GM18507 (cell line): ENCODE measurements at places on chromosomes 1 and 21.

DNA sequence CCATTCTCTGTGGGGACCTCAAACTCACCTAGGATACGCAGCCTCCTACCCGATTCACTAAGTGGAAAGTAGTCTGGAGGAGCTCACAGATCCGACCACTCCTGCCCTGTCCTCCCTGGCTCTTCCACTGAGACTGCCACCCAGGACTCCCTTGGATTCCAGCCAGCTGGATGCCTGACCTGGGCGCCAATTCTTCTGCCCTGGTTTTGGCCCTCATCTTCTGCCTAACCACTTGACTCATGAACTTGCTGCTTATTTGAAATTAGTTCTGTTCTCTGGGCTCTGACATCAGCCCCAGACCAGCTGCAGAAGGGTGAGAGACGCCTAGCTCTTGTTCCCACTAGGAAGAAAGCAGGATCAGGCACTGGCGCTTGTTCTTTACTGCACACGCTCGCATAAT, 48.9 kb downstream of the SLC35D1 start:
- DNase-seq, result no peak

DNA sequence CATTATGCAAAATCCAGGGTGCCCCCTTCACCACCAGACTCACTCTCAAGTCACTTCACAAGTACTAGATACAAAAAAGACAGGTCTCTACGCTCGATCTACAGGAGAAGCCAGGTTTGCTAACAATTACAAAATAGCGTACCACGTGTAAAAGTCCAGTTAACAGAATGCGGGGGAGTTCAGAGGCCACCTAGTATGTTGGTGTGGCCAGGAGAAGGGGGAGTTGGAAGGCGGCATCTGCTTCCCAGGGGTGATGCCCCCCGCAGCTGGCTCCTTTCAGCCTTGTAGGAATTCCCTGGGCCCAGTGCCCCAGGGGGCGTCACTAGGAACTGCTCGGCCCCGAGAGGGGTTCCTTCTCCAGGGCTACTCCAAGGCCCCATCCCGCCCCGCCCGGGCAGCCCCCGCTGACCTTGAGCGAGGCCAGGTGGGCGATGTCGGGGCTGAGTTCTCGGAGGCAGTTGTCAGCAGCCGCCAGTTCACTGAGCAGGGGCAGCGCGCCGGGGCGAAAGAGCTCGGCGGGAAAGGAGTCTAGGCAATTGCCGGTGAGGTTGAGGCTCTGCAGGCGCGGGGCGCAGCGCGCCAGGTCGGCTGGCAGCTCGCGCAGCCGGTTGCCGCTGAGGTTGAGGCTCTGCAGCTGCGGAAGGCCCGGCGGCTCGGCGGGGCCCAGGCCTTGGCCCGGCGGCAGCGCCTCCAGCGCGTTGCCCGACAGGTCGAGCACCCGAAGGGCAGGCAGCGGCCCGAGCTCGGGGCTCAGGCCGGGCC, 664 bp downstream of the LRRC47 start:
- no peak for DNase-seq

GRCh38 chr21:41752231-41752681, 14.6 kb downstream of the RIPK4 start:
- DNase-seq, result no peak

DNA sequence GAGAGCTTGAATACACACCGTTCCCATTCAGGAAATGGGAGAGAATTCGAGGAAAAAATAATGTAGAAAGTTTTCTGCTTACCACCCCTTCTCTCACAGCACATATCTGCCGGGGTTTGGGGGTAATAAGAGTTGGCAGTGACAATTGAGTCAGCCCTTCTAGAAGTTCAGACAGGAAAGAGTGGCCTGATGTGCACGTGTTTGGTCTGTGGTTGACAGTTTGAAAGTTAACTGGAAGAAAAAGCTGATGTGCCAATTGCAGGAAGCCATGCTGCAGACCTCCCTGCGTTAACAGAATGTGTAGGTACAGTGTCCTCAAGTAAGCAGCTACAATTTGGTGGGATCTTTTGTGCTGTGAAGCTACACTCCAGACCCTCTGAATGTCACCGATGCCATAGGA, 50.9 kb downstream of the DHX9 start:
- DNase-seq, result no peak

DNA sequence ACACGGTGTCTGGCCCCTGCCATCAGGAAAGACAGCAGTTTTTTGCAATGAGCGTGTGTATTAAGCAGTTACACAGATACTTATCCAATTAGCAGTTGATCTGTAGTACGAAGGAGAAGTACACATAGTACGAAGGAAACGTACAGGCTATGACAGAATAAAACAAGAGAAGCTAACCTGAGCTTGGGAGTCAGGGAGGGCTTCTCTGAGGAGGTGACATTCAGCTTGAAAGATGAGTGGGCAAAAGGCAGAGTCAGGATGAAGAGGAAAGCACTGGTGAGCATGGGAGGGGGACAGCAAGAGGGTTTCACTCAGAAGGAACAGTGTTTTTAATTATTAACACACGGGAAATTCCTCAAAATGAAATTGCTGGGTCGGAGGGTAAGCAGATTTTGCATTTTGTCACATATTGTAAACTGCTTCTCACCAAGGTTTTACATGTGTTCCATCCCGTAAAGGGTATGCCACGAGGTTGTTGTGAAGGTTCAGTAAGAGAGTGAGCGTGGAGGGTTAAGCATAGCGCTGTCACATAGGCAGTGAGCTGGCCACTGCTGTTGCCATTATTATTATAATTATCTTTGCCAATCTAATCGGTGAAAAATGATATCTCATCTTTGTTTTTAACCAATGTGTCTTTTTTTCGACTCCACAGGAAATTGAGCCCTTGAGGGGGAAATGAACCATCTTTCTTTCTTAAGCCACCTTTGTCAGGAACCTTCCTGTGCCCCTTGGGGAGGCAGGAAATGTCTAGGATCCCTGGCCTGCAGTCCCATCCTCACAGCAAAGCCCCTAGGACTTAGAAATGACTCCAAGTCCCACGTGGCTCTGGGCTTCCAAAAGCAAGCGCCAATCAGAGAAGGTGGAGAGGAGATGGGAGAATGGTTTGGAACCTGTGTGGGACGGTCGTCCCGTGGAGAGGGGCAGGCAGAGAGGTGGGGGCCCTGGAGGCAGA, 47.3 kb upstream of the POU3F1 start:
- no peak for DNase-seq

DNA sequence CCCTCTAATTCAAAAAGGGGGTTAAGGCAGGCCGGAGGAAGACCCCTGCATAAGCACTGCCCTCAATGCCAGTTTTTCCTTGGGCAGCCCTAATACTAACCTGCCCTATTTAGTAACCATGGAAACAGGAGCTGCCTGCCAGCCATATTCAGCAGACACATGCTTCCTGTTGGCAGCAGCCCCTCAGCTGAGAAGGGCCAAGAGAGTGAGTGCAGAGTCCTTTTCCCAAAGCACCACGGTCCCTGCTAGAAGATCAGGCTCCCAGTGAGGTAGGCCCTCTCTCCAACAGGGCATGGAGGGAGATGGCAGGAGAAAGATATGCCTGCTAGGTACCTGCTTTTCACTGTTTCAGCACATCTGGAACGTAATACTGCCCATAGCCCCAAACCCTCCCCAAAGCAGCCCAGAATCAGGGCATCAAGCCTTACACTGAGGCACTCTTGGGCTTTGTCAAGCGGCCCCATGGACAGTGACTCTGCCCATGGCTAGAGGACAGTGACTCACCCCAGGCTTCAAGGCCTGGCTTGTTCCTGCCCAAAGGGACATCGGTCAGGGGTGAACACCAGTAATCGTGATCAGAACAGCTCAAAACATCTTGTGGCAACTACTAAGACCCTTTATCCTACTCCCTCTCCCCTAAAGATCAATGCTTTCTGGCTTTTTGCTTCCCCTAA, 64.5 kb downstream of the BCAR3 start:
- DNase-seq, result no peak

- DNase-seq, result no peak
These were observed 71.6 kb upstream of the TRAPPC10 start for GRCh38 chr21:43940329-43941050.

DNA sequence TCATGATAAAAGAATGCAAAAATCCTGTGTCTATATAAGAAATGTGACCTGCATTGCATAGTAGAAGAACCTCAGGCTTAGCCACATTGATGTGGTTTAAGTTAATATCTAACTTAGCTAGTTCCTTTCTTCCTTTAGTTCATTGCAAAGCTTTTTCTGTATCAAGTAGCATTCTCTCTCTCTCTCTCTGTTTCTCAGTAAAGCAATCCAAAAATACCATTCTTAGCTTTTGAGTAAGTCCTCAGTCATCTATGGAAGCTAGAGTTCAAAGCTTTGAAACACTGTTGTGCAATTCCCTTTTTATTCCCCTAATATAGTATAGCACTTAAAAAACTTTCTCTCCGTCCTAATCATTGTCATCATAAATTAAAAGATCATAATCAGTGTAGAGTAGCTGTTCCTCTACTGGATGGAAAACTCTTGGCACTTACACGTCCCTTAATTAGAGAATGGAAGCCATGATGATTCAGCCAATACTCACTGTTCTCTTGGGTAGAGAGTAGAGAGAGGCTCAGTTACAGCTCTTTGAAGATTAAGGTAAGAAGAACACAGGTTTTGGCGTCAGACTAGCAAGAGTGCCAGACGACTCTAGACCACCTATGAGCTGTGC, 350.3 kb upstream of the LYPLAL1 start:
- DNase-seq, result no peak

DNA sequence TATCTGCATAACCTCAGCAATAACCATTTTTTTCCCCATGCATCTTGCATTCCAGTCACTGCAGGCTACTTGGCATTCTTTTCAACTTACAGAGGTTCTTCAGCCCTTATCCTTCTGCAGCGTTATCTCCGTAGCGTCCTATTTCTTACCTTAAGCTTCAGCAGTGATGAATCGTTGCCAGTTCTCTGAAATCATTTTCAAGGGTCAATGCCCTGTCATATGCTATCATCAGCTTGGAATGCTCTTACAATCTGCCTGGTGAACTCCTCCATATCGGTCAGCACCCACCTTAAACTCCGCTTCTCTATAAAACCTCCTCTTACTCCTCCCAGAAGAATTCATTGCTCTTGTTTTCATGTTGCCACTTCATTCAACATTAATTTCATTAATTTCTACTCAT, 105.1 kb upstream of the DPH5 start:
- DNase-seq, result no peak

GRCh38 chr1:165119086-165119485, 237.4 kb downstream of the LMX1A start:
- no peak for DNase-seq

GRCh38 chr1:30905916-30906620, 2.5 kb downstream of the SDC3 start:
- DNase-seq, result no peak

GRCh38 chr1:17678011-17678410, 77.1 kb upstream of the ACTL8 start:
- no peak for DNase-seq

DNA sequence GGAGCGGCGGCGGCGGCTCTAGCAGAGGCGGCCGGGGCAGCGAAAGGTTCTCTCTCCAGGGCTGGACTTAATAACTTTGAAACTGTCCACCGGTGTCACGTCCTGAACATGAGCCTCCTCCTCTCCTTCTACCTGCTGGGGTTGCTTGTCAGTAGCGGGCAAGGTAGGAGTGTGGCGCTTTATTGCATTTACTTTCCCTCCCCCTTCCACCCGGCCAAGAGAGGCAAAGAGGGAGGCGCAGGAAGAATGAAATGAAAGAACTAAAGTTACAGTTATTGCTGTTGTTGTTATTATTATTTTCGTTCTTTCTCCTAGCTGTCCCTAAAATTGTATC, 214 bp downstream of the NCAM2 start:
- no peak for DNase-seq

DNA sequence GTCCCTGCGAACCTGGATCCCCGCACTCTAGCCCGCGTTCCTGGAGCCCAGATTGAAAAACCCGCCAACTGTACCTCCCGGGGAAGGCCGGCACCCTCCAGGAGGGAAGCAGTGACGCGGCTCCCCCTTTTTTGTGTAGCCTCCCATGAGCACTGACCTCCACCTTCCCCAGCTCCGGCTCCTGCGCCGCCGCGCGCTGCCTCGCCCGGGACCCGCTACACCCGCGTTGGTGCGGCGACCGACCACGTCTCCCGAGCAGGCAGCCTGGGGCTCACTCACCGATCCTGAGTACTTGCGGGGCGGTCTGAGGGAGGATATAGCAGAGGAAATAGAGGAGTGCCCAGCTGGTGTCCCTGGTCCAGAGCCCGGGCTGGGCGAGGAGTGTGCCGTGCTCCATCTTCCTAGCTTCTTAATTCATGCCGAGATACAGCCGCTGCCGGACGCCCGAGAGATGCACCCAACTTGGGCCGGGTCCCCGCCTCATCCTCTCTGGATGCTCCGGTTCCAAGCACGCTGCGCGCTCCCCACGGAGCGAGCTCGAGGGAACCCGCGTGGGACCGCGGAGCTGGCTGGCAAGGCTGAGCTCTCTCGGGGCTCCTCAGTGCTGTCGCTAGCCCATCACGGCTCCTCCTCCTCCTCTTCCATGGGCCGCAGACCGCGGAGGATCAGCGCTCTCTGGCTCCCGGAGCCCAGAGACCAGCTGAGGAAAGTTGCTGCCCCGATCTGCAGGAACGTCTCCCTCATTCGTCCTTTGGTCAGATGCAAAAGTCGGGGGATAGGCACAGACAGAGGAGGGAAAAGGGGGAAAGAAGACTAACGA, 482 bp downstream of the GRIK1 start:
- DNase-seq, result no peak

DNA sequence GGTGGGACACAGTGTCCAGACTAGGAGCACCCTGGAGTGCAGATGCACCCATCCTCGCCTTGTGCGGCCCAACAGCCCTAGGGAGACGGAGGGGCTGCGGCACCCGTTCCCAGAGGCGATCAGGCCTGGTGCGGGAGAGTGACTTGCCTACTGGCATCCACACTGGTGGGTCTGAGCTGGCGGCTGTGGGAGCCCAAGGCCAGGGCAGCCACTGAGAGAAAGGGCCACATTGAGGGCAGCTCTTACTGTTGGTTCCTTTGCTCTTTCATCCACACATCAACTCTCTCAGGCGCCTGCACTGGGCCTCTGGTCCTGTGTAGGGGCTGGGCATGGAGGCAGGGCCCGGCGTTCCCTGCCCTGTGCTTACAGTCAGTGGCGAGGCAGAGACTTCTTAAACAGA, 8.6 kb downstream of the PODN start:
- no peak for DNase-seq

DNA sequence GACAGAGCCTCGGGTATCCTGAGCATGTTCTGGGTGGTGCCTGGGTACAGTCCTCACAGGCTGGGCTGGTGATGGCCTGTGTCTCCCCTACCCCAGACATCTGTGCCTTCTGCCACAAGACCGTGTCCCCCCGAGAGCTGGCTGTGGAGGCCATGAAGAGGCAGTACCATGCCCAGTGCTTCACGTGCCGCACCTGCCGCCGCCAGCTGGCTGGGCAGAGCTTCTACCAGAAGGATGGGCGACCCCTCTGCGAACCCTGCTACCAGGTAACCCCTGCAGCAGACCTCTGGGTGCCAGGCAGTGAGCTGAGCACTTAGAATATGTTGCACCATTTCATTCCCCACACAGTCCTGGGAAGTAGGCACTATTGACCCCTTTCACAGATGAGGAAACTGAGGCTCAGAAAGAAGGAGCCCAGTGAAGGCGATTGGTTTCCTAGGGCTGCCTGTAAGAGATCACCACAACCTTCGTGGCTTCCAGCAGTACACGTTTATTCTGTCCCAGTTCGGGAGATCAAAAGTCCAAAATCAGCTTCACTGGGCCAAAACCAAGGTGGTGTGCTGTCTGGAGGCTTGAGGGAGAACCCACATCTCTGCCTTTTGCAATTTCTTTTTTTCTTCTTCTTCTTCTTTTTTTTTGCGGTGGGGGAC, 11.8 kb downstream of the FBLIM1 start:
- no peak for DNase-seq
